Suprapubic skin (tissue), 4 donors: ENCODE measurements at places on chromosomes 11 and 22. TPM values are rescaled to one million over a fixed set of nuclear protein-coding genes. Genes with fewer than 3 reads are reported as not detected.

GRCh38 chr11:97754976-97755375, 1265.8 kb upstream of the CNTN5 start:
- no peak overlapping the region for H3K27ac ChIP-seq
- H3K4me3 ChIP-seq = no peak overlapping the region
- no peaks in the 10 kb centered on the region for H3K4me1 ChIP-seq
- H3K27me3 ChIP-seq = no peaks in the 10 kb centered on the region

- peaks cover 41% of the 10 kb centered on the region for H3K4me1 ChIP-seq
- no peak for DNase-seq
- no peak overlapping the region for H3K4me3 ChIP-seq
- H3K27ac ChIP-seq = no peak overlapping the region
- no peaks in the 10 kb centered on the region for H3K36me3 ChIP-seq
- no peaks in the 10 kb centered on the region for H3K27me3 ChIP-seq
Measured at GRCh38 chr11:61599968-61600710, 19.3 kb upstream of the SYT7 start.

DNA sequence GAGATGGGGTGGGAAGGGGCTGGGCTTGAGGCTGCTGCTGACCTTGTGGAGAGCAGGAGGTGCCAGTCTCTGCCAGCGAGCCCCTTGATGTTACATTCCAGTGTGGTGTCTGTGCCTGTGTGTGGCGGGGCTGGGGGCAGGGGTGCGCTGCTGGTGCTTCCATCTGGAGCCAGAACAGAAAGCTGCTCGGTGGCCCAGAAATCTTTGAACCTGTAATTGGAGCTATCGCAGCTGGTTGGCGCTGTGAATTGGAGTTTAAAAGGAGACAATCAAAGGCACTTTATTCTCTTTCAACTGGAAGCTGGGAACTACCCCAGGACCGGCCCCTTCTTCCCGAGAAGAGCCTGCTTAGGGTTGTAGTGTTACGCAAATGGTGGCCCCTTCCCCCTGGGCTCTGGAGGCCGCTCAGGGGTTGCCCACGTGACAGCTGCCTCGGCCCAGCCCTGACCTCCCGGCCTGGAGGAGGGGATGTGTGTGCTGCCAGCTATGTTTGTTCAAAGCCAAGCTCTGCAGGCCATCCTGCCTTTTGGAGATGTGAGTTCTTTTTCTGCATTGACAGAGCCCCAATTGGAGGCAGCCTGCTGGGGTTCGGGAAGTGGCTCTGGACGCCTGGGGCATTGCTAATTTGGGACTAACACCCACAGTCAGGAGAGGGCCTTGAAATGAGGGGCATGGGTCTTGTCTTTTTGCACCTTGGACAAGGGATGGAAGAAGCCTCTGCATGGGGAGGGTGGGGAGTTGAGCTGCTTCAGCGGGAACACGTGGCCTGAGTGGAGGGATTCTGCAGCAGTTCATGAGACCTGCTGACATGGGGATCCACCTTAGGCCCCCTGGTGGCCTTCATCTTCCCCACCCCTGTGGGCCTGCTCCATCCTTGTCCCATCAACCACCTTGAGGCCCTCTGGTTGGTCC, 14.0 kb upstream of the ARSA start:
- H3K36me3 ChIP-seq = no peaks in the 10 kb centered on the region
- H3K27ac ChIP-seq = no peak overlapping the region
- DNase-seq = no peak

DNA sequence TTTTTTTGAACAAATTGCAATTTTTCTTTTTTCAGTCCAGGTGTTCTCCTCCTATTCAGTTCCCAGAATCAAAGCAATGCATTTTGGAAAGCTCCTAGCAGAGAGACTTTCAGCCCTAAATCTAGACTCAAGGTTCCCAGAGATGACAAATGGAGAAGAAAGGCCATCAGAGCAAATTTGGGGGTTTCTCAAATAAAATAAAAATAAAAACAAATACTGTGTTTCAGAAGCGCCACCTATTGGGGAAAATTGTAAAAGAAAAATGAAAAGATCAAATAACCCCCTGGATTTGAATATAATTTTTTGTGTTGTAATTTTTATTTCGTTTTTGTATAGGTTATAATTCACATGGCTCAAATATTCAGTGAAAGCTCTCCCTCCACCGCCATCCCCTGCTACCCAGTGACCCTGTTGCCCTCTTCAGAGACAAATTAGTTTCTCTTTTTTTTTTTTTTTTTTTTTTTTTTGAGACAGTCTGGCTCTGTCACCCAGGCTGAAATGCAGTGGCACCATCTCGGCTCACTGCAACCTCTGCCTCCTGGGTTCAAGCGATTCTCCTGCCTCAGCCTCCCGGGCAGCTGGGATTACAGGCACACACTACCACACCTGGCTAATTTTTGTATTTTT, 6.2 kb upstream of the UBE4A start:
- H3K36me3 ChIP-seq = no peaks in the 10 kb centered on the region
- no peak overlapping the region for H3K27ac ChIP-seq
- no peak overlapping the region for H3K4me3 ChIP-seq
- DNase-seq = no peak
- H3K4me1 ChIP-seq = no peaks in the 10 kb centered on the region

TMEM45B gene
- 42.0 TPM for total RNA-seq

- H3K36me3 ChIP-seq = no peaks in the 10 kb centered on the region
- peaks cover 57% of the 10 kb centered on the region for H3K27me3 ChIP-seq
- H3K4me1 ChIP-seq = no peaks in the 10 kb centered on the region
- no peak for DNase-seq
- no peak overlapping the region for H3K4me3 ChIP-seq
- no peak overlapping the region for H3K27ac ChIP-seq
Measured at GRCh38 chr22:36727110-36727509, 23.6 kb upstream of the CACNG2 start.

DNA sequence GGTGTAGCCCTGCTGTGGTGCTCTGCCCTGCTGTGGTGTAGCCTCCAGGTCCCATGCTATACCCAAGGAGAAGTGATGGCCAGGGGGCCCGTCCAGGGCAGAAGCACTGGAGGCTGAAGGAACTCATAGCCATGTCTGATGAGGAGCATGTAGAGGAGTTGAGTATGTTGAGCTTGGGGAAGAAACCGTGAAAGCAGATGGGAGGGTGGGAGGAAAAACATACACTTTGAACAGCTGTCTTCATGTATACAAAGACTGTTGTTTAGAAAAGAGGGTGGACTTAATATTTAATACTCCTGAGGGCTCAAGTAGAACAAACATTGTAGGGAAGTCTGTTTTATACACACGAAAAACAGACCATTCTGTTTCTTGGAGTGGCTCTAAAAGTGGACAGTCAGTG, 26.6 kb upstream of the TTC12 start:
- H3K36me3 ChIP-seq = no peaks in the 10 kb centered on the region
- no peak for DNase-seq
- H3K4me3 ChIP-seq = no peak overlapping the region
- H3K27ac ChIP-seq = no peak overlapping the region
- H3K4me1 ChIP-seq = no peaks in the 10 kb centered on the region
- no peaks in the 10 kb centered on the region for H3K27me3 ChIP-seq

KRTAP5-6 gene
- not detected for total RNA-seq

- peaks cover 90% of the 10 kb centered on the region for H3K36me3 ChIP-seq
- H3K4me1 ChIP-seq = no peaks in the 10 kb centered on the region
- H3K4me3 ChIP-seq = no peak overlapping the region
Measured at GRCh38 chr11:71495286-71496230, 31.5 kb upstream of the KRTAP5-7 start.

IRAG1 gene
- 2.9 TPM for total RNA-seq

GRCh38 chr11:58060939-58061672, 30.4 kb downstream of the OR6Q1 start:
- no peak for DNase-seq
- H3K27me3 ChIP-seq = no peaks in the 10 kb centered on the region
- H3K4me3 ChIP-seq = no peak overlapping the region
- no peaks in the 10 kb centered on the region for H3K4me1 ChIP-seq

- H3K4me1 ChIP-seq = no peaks in the 10 kb centered on the region
- H3K27ac ChIP-seq = no peak overlapping the region
- DNase-seq = no peak
- no peaks in the 10 kb centered on the region for H3K27me3 ChIP-seq
- no peak overlapping the region for H3K4me3 ChIP-seq
Measured at GRCh38 chr11:13699041-13699440, 30.6 kb downstream of the FAR1 start.

DNA sequence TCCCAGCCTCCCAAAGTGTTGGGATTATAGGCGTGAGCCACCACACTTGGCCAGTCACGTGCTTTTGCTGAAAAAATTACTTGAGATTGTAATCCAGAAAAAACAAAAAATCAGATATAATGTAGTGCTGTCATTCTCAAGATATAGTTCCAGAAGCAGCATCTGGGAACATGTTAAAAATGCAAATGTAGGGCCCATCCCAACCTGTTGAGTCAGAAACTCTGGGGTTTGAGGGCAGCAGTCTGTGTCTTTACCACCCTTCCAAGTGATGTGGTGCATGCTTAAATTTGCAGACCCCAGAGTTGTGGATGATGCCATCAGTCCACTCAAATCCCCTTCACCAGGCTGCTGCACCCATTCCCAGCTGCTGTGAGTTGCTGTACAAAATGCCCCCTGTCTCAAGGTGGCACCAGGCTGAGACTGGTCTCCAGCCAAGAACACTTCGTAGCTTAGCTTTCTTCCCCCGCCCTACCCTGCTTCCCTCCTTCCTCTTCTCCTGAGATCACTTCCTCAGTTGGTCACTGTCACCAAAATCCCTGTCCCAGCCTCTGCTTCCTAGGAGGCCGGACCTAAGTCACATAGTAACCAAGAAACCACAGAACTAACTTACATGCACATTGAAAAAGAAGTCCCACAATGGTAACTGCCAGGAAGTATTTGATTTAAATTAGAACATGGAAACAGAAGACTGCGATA, 18.2 kb upstream of the ARRB1 start:
- peaks cover 19% of the 10 kb centered on the region for H3K4me1 ChIP-seq
- H3K27ac ChIP-seq = no peak overlapping the region
- H3K4me3 ChIP-seq = no peak overlapping the region
- DNase-seq = no peak

- no peak for DNase-seq
- no peak overlapping the region for H3K27ac ChIP-seq
- peaks cover 19% of the 10 kb centered on the region for H3K4me1 ChIP-seq
Measured at GRCh38 chr22:43128928-43129424, 14.2 kb downstream of the MCAT start.

- H3K27me3 ChIP-seq = no peaks in the 10 kb centered on the region
- H3K4me3 ChIP-seq = peak overlapping the region; percentile 3
- H3K4me1 ChIP-seq = peaks cover 43% of the 10 kb centered on the region
- peaks cover 16% of the 10 kb centered on the region for H3K36me3 ChIP-seq
Measured at GRCh38 chr11:116930177-116930576, 92.8 kb upstream of the APOA1 start.

DNA sequence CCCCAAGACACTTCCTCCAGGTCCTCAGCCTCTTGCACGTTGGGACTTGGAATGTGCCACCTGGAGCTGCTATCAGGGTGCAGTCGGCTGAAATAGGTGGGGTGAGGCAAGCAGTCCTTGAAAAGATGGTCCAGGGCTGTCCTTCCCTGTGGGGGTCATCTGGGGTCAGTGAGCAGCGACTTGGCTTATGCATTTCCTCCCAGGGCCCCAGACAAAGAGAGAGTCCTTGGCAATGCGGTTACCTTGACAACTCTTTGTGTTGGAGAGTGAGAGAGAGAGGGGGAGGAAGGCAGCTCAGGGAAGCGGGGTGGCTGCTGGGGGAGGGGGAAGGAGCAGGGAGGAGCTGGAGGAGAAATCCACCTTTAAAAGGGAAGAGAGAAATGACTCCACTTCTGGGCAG, 93.8 kb downstream of the MIAT start:
- H3K36me3 ChIP-seq = no peaks in the 10 kb centered on the region
- no peak for DNase-seq
- H3K27ac ChIP-seq = no peak overlapping the region
- no peaks in the 10 kb centered on the region for H3K4me1 ChIP-seq
- H3K4me3 ChIP-seq = no peak overlapping the region

TRIM3 gene
- total RNA-seq = 40.2 TPM

KCNJ1 gene
- not detected for total RNA-seq

GRCh38 chr22:50474710-50475651, at the start of gene SBF1:
TSS of gene SBF1 (minus strand) at chr22:50475035. CDS start at chr22:50474840, 195 bp downstream.
- H3K27me3 ChIP-seq = peaks cover under 1% of the 10 kb centered on the region
- DNase-seq = peak; percentile 90
- peaks cover 49% of the 10 kb centered on the region for H3K4me1 ChIP-seq
- H3K4me3 ChIP-seq = peak within 1 kb of the TSS; percentile 71
